Fibroblast of the aortic adventitia (primary cell): ENCODE measurements at places on chromosomes 1 and 21. TPM values are rescaled to one million over a fixed set of nuclear protein-coding genes. Genes with fewer than 3 reads are reported as not detected.

DNA sequence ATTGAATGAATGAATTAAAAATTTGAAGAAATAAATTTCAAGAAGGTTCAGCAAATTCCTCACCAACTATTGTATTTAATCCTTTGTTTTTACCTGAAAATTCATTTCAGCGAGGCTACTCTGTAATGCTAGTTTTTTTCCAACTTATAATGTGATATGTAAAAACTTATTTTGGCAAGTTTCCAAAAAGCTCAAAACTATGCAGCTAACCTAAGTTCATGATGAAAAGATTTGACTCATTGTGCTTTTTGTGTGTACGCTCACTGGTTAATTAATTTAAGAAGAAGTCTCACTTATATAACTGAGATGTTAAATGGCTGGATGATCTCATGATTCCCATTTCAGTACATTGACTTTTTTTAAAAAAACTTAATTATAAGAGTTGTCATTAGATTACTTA is 196.0 kb upstream of the SAMSN1 start:
- DNase-seq = peak; percentile 5

- no peak for DNase-seq
Observed at GRCh38 chr1:188670837-188671236, 1806.8 kb downstream of the BRINP3 start.

GRCh38 chr1:4301007-4301406 is 353.4 kb upstream of the AJAP1 start:
- DNase-seq = no peak

DNA sequence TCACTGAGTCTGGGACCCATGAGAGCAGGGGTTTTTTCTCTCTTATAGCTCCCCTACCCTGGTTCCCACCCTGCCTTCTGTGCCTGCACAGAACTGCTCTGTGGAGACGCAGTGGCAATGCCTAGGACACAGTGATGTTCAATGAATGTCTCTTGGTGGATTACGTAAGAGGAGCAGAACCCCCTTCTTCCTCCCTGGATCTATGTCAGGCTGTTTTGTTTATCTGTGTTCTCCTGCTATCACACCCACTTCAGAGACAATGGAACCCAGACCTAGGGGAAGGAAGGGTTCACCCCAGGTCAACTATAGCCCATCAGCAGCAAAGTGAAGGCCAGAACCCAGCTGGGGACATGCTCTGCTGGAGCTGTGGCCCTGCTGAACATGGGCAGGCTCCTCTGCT is 2.0 kb downstream of the HPCAL4 start:
- DNase-seq = no peak

The KIF2C gene
- 1.1 and 23.0 TPM in 2 replicates for total RNA-seq

The SUSD4 gene
- total RNA-seq = 0.18 and 1.9 TPM in 2 replicates

The KCNJ9 gene
- 0.08 TPM in 1 of 2 replicates, not detected in the other for total RNA-seq

- DNase-seq = peak; percentile 57
Observed at GRCh38 chr1:31822766-31823165, 6.9 kb upstream of the SPOCD1 start.

- DNase-seq = no peak
Observed at GRCh38 chr1:42977653-42978052, 19.0 kb upstream of the SLC2A1 start.

GRCh38 chr21:29024474-29025327 is at the start of gene USP16:
USP16 (plus strand) TSS chr21:29024668; CDS start chr21:29027914, 3,246 bp downstream.
- peak; percentile 100 for DNase-seq

The TNFRSF9 gene
- total RNA-seq = under 0.01 and 0.90 TPM in 2 replicates

GRCh38 chr1:9628541-9629444 is 22.7 kb upstream of the PIK3CD start:
- no peak for DNase-seq

- peak; percentile 96 for DNase-seq
Observed at GRCh38 chr1:244322791-244323521, 128.8 kb downstream of the ADSS2 start.

DNA sequence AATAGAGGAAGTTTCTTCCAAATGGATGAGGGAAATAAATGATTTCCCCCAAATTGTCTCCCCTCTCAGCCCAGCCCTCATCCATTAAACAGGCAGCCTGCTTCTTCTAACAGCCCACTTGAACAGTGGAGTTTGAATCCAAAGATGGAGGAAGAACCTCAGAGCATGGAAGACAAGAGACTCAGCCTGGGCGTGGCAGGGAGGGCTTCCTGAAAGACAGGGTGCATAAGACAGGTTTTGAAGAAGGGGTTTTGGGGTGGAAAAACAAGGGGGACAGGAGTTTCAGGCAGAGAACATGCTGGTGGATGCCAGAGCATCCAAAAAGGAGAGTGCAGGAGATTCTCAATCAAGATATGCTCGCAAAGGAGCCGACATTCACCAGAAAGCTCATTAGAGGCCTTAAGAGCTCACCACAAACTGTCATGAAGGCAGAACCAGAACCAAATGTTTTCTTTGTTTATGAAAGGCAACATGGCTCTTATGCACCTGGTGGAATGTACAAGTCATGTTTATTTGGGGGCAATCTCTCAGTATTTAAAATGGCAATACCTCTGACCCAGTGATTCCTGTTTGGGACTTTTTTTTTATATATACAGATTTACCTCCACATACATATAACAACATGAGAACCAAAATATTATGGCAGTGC is 26.5 kb upstream of the TSPEAR start:
- peak; percentile 49 for DNase-seq

- DNase-seq = no peak
Observed at GRCh38 chr1:117544509-117545109, 61.2 kb upstream of the TENT5C start.

The TDRD5 gene
- total RNA-seq = not detected in 2 replicates

- DNase-seq = no peak
Observed at GRCh38 chr1:100613817-100614559, 76.0 kb downstream of the GPR88 start.

The TENT5C gene
- total RNA-seq = 0.45 and 5.5 TPM in 2 replicates

- peak; percentile 15 for DNase-seq
Observed at GRCh38 chr1:52554756-52555155, 1.9 kb upstream of the TUT4 start.

DNA sequence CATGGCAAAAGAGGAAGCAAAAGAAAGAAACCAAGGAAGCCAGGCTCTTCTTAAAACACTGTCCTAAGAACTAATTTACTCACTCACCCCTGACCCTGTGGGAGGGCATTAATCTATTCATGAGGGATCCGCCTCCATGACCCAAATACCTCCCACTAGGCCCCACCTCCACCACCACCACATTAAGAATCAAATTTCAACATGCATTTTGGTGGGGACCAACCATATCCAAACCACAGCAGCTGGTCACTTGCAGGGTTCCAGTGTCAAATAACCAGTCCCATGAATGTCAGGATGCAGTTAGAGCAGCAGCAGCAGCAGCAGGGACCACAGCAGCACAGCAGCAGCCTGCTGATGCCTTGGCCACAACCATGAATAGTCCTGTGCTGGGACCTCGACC is 83.8 kb downstream of the ZC3H11B start:
- no peak for DNase-seq

The EPHB2 gene
- total RNA-seq = 3.8 and 24.9 TPM in 2 replicates

GRCh38 chr1:213905344-213905743 is 82.4 kb upstream of the PROX1 start:
- DNase-seq = no peak

DNA sequence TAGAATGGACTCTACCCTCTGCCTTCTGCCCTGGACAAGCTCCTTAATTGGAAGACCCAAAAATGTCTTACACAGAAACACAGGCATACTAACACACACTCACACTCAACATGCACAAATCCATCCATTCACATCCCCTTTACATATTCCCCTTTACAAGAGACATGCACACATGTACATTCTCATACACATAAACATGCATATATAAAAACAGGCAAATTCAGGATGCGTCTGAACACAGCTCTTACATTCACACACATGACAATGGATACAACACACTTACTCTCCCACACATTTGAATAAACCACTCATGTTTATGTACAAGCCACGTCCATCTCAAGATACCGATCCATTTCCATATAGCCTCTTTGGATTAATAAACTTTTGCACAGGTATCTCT is 84.4 kb downstream of the HMGB4 start:
- no peak for DNase-seq

DNA sequence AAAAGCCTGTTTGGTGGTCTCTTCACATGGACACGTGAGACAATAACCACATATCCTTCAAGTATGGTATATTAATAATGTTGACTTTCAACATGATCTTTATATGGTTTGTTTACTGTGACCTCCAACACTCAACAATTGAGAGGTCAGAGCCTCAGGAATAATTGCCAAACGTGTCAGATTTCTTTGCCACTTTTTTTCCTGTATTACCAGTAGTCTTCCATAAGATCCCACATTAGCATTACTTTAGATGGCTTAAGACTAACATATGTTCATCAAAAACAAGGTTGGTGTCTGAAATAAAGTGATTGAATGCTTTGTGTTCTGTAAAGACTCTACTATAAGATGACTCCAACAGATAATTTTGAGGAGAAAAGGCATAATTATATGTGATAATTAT is 118.7 kb upstream of the F3 start:
- no peak for DNase-seq

DNA sequence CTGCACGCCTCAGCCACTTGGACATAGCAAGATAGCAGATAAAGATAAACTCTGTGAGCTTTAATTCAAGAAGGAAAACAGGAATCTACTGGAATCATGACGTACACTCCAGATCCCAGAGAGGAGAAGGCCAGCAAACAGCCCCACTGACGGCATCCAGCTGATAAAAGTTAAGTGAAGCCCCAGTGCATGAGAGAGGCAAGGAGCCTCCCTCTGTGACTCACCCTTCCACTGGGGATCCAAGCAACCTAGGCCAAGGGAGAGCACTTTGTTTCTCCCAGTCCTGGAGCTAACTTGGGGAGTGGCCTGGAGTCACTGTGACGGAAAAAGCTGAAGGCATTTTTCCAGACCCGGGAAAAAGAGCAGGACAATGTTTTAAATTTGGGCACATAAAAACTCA is 270.0 kb downstream of the AKT3 start:
- DNase-seq = peak; percentile 89

GRCh38 chr1:207990455-207990854 is 79.5 kb upstream of the CD34 start:
- DNase-seq = no peak

The KRTAP13-2 gene
- not detected in 2 replicates for total RNA-seq

The ZNF593OS gene
- not detected in 2 replicates for total RNA-seq

GRCh38 chr1:159163614-159164228 is 7.7 kb upstream of the CADM3 start:
- no peak for DNase-seq

The ANGPTL1 gene
- 6.0 and 6.6 TPM in 2 replicates for total RNA-seq

GRCh38 chr21:42779431-42779861 is 99.9 kb downstream of the WDR4 start:
- no peak for DNase-seq

DNA sequence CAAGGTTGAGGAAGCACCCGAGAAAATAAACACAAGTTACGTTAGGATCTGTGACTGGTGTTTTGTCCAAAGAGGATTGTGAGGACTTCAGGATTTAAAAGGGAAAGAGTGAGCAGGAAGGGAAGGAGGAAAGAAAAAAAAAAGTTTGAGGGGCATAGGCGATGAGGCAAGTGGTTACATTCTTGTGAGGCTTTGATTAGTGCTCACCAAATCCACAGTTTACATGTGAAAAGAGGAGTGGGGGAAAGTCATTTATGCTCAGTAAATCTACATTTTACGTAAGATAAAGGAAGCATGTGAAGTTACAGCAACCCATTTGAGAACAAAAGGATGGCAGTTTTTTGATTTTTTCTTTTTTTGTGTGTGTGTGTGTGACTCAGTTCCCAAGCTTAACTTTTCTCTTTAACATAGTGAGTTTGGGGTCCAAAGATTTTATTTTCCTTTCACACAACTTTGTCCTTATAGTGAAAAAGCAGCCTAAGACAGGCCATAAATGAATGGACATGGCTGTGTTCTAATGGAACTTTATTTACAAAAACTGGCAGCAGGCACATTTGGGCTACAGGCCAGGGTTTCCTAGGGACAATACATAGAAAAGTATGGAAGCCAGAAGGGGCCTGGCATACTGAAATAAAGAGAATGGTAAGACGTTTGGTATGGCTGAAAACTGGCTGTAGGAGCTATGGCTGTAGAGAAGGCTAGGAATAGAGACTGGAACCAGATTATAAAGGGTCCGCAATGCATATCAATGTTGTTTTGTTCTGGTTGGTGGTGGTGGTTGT is 121.7 kb downstream of the FGGY start:
- DNase-seq = no peak

DNA sequence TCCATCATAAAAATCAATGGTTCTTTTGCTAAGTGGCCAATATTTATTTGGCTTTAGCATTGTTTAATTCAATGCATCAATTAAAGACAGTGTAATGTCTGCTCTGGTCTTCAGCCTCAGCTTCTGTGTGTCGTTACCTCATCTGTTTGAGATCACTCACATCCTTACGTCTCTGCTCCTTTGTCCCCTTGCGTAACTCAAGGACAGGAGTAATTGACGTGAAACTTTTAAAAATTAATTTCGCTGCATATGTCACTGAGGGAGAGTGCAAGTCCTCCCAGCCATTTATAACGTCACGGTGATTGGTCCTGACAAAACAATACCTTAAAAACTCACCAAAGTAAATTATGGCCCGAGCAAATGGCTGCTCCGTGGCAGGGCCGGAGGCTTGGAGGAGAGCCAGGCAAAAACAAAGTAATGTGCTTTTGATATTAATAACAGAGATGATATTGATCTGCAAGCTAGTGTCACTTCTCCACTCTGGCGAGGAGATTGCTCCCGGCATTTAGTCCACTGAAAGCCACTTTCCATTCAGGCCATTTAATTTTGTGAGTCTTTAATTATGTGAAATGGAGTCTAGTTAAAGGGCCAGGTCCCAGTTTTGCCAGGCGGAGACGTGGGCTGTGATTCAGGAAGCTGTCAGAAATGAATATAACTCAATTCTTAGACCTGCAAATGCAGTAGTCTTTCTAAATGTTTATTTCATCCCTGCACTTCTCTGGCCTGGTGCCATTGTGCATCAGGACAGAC is 150.9 kb upstream of the POU3F1 start:
- no peak for DNase-seq

- peak; percentile 67 for DNase-seq
Observed at GRCh38 chr1:9542430-9542829, 3.2 kb downstream of the SLC25A33 start.

DNA sequence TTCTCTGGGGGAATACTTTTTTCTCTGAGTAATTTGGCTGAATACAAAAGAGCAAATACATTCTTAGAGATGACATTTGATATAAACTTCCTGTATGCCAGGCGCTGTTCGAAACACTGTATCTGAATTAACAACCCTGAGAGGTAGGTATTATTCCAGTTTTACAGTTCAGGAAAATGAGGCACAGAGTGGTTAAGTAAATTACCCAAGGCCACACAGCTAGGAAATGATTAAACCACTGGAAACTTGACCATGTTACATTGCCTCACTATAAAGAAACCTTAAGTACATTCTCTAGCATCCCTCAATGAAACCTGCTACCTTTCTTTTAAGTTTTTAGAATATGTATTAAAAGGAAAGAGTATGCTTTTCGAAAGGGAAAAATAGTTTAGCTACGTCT is 54.6 kb downstream of the SMYD2 start:
- no peak for DNase-seq

- DNase-seq = no peak
Observed at GRCh38 chr1:53600561-53600960, 138.4 kb downstream of the GLIS1 start.

DNA sequence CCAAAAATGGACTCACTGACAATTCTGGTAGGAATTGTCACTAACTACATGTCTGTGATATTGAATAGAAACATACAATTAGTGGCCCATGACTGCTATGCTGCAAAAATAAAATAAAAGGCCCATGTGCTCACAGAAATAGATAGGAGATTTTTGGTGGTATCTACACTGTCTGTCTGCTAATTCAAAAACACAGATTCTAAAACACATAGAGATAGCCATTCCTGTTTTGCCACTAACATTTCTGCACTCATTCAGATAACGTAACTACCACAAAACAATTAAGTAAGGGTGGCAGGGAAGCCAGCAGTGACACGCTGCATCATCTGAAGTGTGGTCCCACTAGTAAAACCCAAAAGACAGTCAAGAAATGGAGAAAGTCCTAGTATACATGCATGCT is 202.2 kb upstream of the NFIA start:
- DNase-seq = no peak
